ENCODE measurements at places on chromosomes 11 and 22.

DNA sequence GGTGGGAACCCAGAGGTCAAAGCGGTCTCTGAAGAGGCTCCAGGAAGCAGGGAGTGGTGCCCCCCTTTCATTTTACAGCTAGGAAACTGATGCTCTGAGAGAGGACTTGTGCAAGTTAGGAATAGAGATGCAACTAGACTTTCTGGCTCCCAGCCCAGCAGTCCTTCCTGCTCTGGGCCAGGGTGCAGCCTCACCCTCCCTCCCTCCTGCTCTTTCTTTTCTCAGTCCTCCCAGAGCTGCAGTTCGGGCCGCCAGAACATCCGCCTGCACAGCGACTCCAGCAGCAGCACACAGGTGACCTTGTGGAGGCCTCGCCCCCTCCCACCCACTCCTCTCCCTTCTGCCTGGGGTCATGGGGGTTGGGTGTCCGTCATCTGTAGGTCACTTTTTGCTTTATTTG, 51.5 kb downstream of the LHFPL7 start:
- peak; percentile 36 for DNase-seq

- DNase-seq: no peak
These were observed 13.0 kb upstream of the OPCML start for GRCh38 chr11:133545199-133545803.

GRCh38 chr11:123307276-123307675, 112.2 kb upstream of the CLMP start:
- no peak for DNase-seq

DNA sequence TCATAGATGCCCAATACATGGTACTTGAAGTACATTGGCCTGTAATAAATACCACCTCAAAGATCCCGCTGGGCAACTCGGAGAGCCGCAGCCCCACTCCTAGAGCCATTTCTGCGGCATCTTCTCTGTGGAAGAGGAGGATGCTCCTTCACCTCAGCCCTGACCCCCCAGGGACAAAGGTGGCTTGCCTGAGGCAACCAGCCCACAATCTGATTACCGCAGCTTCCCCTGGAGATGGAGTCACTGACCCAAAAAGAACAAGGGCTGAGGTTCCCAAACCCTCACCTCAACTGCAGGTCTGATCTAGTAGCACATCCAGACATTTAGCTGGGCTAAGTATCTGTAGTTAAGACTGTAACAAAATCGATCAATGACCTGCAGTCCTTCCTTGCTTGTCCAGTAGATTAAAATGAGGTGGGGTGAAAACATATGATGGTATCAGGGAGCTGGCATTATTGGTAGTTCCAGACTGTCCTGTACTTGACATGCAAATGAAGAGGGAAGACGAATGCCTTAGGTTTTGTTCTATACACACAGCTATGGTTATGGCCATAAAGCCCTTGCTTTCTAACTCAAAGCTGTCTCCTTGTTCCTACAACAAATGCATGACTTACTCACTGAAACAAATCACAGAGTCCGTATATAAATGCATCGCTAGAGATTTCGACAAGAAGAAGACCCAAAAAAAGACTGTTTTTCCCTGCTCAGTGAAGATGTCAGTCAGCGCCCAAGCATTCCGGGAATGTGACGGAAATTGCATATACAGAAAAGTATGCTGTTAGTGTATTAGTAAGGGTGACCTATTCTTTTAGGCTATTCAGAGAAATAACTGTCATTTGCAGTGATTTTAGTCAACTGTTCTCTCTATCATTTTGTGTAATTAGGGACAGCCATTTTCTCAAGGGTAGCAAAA, 33.7 kb downstream of the C11orf71 start:
- no peak for DNase-seq

DNA sequence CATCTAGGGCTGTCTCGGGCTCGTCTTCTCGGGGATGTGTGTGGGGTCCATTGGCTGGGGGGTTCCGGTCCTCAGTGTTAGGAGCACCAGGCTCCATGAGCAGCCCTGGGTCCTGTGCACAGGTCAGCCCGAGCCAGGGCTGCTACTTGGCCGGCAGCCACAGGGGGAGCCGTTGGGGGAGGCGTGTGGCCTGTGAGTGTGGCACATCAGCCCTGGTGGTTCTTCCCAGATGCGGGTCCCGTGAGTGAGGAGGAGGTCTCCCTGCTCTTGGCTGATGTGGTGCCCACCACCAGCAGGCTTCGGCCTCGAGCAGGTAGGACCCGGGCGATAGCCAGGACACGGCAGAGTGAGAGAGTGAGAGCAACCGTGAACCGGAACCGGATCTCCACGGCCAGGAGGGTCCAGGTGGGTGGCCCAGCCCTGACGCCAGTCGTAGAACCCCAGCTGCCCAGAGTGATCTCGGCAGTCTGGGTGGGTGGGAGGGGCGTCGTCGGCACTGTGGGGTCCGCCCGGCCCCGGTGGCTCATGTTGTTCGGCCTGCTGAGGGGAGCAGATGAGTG, 18.5 kb downstream of the IRF7 start:
- no peak for DNase-seq
